NCI-H2107 (cell line): ENCODE measurements at places on chromosomes 6 and 20.

- DNase-seq, result no peak
These were observed 53.3 kb downstream of the TRAM2 start for GRCh38 chr6:52523378-52524142.

DNA sequence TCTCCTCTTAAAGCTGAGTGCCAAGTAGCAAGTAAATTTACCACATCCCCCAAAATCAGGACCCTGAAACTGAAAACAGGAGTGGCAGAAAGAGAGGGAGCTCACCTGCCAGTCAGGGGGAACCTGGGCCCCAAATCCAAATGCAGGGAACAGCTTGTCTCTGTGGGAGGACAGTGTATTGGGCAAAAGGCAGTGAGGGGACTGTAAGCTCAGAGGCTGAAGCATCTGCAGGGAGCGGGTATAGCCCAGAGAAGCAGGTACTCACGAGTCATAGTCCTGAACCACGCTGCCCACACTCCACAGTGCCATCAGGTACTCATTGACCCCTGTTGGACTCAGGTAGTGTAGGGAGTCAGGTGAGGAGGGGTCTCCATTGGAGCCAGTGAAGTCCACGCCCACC, 15.0 kb downstream of the SPAG4 start:
- DNase-seq, result no peak

DNA sequence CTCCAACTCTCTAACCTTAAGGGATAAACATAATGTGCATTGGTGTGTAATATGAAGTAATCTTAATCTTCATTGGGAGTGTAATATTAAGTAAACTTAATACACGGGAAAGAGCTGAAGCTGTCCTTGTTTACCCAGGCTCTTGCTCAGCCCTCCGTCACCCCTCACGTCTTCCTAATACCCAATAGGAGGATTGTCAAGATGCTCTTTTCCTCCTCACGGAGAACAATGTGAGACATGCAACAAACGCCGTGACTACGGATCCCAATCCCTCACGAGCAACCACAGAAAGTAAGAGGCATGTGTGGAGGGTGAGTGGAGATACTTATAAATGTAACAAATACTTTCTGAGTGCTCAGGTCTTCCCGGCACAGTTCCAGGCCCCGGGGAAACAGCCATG, 11.0 kb downstream of the KIF16B start:
- DNase-seq, result no peak

DNA sequence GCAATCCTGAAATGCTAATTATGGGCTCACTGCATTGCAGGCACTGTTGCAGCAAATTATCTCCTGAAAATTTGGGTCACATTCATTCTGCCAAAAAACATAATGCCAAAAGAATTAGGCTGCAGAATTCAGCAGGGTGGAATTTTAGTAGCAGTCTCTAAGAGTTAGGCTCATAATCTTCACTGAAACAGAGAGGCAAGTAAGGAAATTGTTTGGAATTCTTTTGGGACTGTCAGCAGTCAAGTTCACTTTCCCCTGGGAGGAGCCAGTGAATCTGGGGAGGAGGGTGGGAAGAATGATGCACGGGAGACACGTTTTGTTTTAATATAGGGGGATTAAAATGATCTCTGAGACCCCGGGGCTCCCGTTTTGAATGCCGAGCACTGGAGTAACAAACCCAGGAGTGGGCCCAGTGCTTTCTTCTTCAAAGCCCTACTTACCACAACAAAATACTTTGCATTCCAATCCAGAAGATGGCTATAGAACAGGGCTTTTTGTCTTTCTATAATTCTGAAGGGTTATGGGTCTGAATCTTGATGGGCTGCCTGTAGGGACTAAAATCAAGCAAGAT, 44.7 kb downstream of the SOBP start:
- DNase-seq, result no peak
